Activated naive CD8-positive, alpha-beta T cell treated with anti-CD3 and anti-CD28 coated beads, Interleukin-2, amount 50 U/mL, for 24 hours (primary cell): ENCODE measurements at places on chromosomes 7 and 10.

DNA sequence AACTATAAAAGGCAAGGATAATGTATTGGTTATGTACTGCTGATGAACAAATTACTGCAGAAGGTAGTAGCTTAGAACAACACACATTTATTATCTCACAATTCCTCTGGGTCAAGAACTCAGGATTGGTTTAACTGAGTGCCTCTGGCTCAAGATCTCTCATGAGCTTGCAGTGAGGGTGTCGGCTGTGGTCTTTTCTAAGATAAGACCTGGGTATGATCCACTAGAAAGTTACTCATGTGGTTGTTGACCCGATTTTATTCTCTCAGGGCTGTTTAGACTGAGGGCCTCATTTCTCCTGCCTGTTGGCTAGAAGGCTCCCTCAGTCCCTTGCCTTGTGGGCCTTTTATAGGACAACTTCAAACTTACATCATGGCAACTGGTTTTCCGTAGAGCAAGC is 86.7 kb downstream of the VWDE start:
- DNase-seq = no peak

GRCh38 chr10:80526742-80527141 is 11.0 kb upstream of the SH2D4B start:
- DNase-seq = no peak

DNA sequence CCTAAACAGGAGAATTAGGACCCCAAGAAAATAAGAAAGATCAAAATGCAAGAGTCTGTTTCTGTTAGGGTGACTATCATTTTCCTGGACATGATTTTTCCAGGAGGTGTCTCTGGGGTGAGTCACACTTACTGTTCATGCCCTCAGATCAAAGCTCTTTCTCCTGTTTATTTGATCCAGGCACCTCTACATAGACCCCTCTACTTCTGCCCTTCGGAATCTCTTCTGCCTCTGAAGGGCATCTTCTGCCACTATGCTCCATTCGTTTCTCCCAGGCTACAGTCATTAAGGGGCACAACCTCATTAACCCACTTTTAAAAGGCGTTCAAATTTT is 1328.0 kb downstream of the GATA3 start:
- no peak for DNase-seq

DNA sequence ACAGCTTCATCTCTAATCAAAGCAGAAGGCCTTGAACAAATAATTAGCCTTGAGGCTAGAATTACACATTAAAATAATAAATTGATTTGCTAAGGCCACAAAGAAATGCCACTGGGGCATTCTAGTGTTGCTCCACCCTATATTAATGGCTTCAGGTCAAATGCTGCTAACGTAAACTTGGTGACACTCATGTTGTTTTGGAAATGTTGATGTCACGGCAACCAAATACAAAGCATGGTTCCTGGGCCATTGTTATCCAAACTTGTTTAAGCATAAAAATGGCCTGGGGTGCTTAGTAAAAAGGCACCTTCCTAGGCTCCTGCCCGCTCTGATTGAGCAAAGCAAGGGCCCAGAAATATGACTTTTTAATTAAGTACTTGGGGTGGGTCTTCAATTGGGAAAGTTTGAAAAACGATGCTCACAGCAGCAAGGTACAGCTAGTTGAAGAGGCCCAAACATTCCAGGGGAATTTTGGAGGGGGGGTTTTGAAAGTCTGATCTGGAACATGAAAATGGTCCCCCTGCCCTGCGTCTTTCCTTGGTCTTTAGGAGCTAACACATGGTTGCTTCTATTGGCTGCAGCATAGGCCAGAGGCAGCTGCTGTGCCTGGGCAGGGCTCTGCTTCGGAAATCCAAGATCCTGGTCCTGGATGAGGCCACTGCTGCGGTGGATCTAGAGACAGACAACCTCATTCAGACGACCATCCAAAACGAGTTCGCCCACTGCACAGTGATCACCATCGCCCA is 67.8 kb downstream of the ABCC2 start:
- no peak for DNase-seq

GRCh38 chr10:586151-586550 is 103.3 kb downstream of the DIP2C start:
- DNase-seq = no peak

DNA sequence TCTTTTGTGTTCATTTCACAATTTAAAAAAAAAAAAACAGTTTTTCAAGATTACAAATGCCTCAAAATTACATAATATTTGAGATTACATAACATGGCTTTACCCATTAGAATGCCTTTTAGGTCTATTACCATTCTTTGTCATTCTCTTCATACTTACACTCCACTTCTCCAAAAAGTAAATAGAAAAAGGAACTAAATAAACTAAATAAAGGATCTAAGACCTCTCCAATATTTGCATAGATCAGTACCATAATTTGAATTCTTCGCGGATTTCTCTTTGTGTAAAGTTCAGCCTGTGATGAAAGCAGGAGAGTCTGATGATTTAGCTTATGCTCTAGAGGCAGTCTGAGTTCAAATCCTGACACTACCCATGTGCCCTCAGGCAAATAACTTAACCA is 56.4 kb upstream of the C1GALT1 start:
- DNase-seq = no peak

DNA sequence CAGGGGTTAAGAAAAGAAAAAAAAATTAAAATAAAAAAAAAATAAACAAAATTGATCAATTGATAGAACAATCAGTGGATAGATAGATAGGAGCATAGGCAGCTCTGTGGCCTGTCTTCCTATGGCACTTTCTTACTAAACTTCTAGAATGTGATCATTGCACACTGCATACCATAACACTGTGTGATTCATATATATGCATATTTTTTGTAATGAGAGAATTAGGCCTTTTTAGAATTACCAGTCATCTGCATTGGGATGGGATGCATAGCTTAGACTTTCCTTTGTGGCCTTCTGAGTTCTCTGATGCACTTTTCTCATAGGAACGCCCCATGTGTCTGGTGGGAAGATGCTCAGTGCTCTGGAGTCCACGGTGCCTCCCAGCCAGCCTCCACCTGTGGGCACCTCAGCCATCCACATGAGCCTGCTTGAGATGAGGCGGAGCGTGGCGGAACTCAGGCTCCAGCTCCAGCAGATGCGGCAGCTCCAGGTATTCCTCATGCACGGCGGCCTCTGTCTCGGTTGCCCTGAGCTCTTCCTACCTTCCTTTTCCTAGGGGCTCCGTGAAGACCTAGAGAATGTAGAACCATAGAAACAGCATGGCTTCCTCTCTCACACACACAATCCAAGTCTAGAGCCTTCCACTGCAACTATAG is 222.5 kb downstream of the ARHGAP21 start:
- no peak for DNase-seq
